ENCODE measurements at places on chromosomes 2 and 18. TPM values are rescaled to one million over a fixed set of nuclear protein-coding genes. Genes with fewer than 3 reads are reported as not detected.
A peak's percentile ranks its signal among the peaks of the same experiment; 100 is the strongest.

DNA sequence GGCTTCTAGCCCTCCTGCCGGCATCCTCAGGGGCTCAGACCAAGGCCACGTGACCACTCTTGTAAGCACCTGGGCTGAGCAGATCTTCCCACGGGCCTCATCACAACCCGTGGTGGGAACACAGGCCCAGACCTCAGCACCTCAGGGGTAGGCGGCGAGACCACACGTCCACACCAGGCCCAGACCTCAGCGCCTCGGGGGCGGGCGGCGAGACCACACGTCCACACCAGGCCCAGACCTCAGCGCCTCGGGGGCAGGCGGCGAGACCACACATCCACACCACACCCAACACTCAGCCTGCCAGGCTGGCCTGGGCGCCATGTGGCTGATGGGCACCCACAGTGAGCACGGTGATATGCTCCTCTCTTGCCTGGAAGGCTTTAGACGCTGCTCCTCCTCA is 334.4 kb upstream of the SALL3 start:
- no peaks in the 10 kb centered on the region for H3K27me3 ChIP-seq
- no peaks in the 10 kb centered on the region for H3K4me1 ChIP-seq
- no peak for DNase-seq
- H3K4me3 ChIP-seq: no peak overlapping the region

DNA sequence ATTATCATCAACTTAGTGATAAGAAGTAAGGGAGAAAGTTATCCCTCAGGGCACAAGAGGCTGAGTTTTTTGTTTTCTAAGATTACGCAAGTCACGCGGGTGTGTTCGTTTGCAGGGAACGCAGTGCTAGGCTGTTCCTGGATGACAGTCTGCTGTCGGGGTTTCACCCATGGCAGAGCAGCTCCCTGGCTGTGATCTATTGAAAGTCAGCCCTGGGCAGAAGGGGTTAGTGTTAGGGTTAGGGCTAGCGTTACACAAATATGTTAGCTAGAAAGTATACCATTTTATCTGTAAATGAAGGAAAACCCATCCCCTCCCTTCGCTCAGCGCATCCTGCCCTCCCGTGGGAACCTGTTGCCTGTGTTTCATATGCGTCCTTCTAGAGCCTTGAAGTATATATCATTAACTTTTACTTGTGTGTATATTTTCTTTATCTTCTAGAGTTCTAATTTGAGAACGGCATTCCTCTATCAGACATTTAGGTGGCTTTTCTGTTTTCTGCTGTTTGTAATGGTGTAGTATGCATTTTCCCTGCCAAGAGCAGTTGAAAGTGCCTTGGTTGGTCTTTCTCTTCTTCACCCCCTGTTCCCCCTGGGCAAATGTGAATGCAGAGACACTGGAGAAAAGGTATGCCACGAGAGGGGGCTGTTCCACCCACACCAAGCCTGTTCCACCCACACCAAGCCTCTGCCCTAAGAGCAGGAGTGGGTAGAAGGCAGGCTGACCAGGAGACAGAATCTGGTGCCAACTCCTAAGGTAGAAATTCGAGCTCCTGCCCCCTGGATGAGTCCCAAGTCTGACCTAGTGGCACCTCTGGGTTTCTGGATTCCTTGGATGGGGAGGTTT is 47.0 kb downstream of the ARMC9 start:
- H3K27ac ChIP-seq: no peak overlapping the region
- H3K36me3 ChIP-seq: no peaks in the 10 kb centered on the region
- no peak for DNase-seq
- no peaks in the 10 kb centered on the region for H3K27me3 ChIP-seq
- H3K4me3 ChIP-seq: no peak overlapping the region

GRCh38 chr18:45352874-45353273 is 262.4 kb upstream of the SLC14A2 start:
- no peak overlapping the region for H3K4me3 ChIP-seq
- H3K27me3 ChIP-seq: no peaks in the 10 kb centered on the region
- peak overlapping the region; percentile 51 for H3K27ac ChIP-seq

DNA sequence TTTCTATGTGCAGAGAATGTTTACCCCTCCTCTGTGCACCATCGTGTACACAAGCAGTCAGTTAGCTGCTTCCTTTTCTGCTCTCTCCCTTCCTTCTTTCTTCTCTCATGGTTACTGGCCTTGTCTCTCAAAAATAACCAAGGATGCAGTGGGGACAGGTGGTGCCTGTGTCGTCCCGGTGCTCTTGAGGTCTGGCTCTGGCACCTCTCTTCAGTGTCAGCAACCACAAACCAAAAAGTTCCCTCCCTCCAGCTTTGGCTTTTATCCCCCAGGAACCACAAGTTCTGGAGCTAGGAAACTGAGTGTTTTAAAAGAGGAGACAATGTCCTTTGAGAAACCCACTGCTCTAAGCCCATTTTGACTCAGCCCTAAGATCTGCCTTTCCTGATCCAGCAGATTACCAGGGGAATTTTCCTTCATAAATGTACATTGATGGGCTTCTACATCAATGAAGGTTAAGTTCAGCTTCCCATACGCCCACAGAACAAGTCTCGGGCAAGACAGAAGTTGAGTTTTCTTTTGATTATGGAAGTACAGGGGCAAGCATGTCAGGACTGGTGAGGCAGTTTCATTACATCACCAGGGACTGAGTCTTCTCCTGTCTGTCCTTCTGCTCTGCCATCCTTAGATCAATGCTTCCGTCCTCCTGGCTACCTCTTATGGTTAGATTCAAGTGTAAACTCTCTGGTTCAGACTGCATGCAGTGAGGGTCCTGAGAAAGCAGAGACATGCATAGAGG is 232.2 kb downstream of the SETBP1 start:
- H3K4me3 ChIP-seq: no peak overlapping the region
- no peaks in the 10 kb centered on the region for H3K27me3 ChIP-seq
- peaks cover 26% of the 10 kb centered on the region for H3K4me1 ChIP-seq
- H3K27ac ChIP-seq: no peak overlapping the region
- DNase-seq: no peak
- H3K36me3 ChIP-seq: no peaks in the 10 kb centered on the region

GRCh38 chr18:4107049-4107467 is 348.0 kb downstream of the DLGAP1 start:
- no peaks in the 10 kb centered on the region for H3K27me3 ChIP-seq
- H3K4me3 ChIP-seq: no peak overlapping the region
- H3K4me1 ChIP-seq: no peaks in the 10 kb centered on the region
- DNase-seq: no peak

TNFAIP6 gene
- total RNA-seq: 9.0 TPM

- peaks cover 17% of the 10 kb centered on the region for H3K27me3 ChIP-seq
- H3K4me3 ChIP-seq: no peak overlapping the region
- no peaks in the 10 kb centered on the region for H3K36me3 ChIP-seq
- DNase-seq: no peak
- H3K27ac ChIP-seq: no peak overlapping the region
Observed at GRCh38 chr2:70643715-70644114, 90.1 kb upstream of the TGFA start.

GRCh38 chr2:23432531-23432930 is 47.6 kb downstream of the KLHL29 start:
- H3K4me3 ChIP-seq: no peak overlapping the region
- no peaks in the 10 kb centered on the region for H3K27me3 ChIP-seq
- no peaks in the 10 kb centered on the region for H3K4me1 ChIP-seq
- no peaks in the 10 kb centered on the region for H3K36me3 ChIP-seq

GRCh38 chr18:79587226-79587741 is 92.3 kb upstream of the CTDP1 start:
- no peak overlapping the region for H3K4me3 ChIP-seq
- H3K27me3 ChIP-seq: no peaks in the 10 kb centered on the region

DNA sequence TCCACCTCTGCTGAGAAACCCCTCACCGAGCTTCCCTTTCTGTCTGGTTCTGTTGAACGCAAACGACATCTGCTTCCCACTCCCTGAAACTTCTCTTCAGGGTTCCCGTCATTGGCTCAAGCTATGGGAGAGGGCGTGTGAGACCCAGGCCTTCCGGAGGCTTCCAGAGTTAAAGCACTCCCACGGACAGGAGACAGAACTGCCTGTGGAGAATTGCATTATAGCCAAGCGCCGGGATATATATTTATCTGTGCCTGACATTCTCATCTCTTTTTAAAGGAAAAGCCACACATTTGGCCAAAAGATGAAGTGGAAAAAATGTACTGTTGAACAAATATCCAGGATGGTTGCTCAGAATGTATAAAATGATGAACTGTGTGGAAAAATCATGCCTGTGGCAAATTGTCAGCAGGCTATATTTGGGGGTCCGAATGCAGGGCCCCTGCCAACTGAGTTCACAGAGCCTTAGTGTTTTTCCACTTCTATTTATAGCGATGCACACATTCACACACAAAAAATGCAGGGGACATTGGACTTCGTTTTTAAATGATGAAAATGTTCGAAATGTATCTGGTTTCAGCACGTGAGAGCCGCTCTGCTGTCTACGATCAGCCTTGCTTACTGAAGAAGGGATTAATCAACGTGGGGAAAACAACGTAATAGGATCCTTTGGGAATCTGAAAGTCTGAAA is 59.5 kb downstream of the E2F6 start:
- no peak overlapping the region for H3K4me3 ChIP-seq
- no peaks in the 10 kb centered on the region for H3K27me3 ChIP-seq
- no peaks in the 10 kb centered on the region for H3K36me3 ChIP-seq
- peak overlapping the region; percentile 43 for H3K27ac ChIP-seq
- DNase-seq: no peak

GRCh38 chr2:105042189-105042588 is 4.3 kb downstream of the MRPS9 start:
- H3K4me3 ChIP-seq: no peak overlapping the region
- DNase-seq: peak; percentile 14
- no peaks in the 10 kb centered on the region for H3K27me3 ChIP-seq

DNA sequence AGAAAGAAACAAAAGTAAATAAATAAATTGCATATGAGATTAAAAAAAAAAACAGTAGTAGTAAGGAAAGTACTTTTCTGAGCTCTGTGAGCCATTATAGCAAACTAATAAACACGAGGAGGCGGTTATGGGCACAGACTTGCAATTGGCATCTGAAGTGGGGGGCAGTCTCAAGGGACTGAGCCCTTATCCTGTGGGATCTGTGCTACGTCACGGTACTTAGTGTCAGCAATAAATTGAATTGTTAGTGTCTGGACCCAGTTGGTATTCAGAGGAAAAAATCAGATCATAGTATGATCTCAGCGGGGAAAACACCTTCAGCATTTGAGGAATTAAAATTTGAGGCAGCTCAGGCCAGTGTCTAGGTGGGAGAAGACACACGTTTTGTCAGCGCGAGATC is 76.6 kb upstream of the TEX51 start:
- DNase-seq: no peak
- no peaks in the 10 kb centered on the region for H3K4me1 ChIP-seq
- no peaks in the 10 kb centered on the region for H3K36me3 ChIP-seq

GRCh38 chr2:85163675-85164074 is 30.5 kb downstream of the TCF7L1 start:
- no peaks in the 10 kb centered on the region for H3K36me3 ChIP-seq
- H3K27ac ChIP-seq: no peak overlapping the region
- no peak for DNase-seq
- no peaks in the 10 kb centered on the region for H3K27me3 ChIP-seq

DNA sequence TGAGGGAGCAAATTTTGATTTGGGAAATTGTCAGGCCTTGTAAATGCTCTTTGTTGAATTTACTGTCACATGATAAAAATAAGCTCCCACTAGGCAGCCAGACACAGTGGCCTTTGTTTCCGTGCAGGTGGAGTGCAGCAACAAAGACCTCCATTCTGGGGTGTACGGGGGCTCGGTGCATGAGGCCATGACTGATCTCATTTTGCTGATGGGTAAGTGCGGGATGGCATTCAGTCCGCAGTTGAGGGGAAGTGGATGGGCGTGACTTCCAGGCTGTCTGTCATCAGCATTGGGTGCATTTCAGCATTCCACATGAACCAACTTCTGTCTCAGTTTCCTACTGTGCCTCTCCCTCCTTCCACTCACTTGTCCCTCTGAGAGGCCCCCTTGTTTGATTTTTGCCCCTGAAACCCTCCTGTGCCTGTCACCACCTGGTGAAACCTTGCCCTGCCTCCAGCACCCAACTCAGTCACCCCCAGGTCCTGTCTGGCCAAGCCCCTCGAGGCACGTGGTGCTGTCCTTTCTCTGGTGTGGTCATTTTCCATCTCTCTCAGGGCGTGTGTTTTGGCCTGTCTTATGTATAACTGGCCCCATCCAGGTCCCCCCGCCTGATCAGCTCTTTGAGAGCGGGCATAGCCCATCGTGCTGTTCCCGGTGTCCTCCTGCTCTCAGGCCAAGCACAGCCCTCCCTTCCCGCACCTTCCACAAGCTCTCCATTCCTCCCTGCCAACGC is 16.3 kb downstream of the CNDP2 start:
- no peak for DNase-seq
- no peaks in the 10 kb centered on the region for H3K36me3 ChIP-seq
- no peaks in the 10 kb centered on the region for H3K27me3 ChIP-seq
- no peak overlapping the region for H3K27ac ChIP-seq
- peaks cover 17% of the 10 kb centered on the region for H3K4me1 ChIP-seq

GRCh38 chr2:66872986-66873754 is 438.2 kb downstream of the MEIS1 start:
- no peak for DNase-seq
- peaks cover 4% of the 10 kb centered on the region for H3K4me1 ChIP-seq
- H3K4me3 ChIP-seq: no peak overlapping the region
- no peaks in the 10 kb centered on the region for H3K27me3 ChIP-seq
- no peaks in the 10 kb centered on the region for H3K36me3 ChIP-seq

GRCh38 chr2:217751192-217751591 is 251.6 kb downstream of the TNS1 start:
- no peak overlapping the region for H3K27ac ChIP-seq
- no peak overlapping the region for H3K4me3 ChIP-seq
- H3K36me3 ChIP-seq: no peaks in the 10 kb centered on the region
- no peak for DNase-seq
- H3K27me3 ChIP-seq: peaks cover 4% of the 10 kb centered on the region
- peaks cover 1% of the 10 kb centered on the region for H3K4me1 ChIP-seq

UGP2 gene
- 273 TPM for total RNA-seq

DNA sequence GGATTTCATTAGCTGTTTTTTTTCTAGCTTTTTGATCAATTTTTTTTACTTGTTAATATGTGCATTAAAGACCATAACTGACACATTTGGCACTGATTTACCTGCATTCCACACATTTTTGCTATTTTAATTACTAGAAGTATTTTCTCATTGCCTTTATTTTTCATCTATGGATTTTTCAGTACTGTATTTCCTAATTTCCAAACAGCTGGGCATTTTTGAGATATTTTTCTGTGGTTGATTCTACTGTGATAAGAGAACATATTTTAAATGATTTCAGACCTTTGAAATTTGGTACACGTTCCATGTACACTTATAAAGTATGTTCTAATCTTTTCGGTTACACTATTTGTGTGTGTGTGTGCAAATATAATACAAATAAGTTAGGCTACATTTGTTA is 135.3 kb downstream of the PARD3B start:
- no peak overlapping the region for H3K4me3 ChIP-seq
- peaks cover 21% of the 10 kb centered on the region for H3K4me1 ChIP-seq
- no peak for DNase-seq
- no peaks in the 10 kb centered on the region for H3K27me3 ChIP-seq
- H3K36me3 ChIP-seq: no peaks in the 10 kb centered on the region

GRCh38 chr2:169561364-169561763 is 12.3 kb downstream of the FASTKD1 start:
- H3K4me1 ChIP-seq: no peaks in the 10 kb centered on the region
- H3K36me3 ChIP-seq: no peaks in the 10 kb centered on the region
- H3K27ac ChIP-seq: no peak overlapping the region
- no peak for DNase-seq
- no peaks in the 10 kb centered on the region for H3K27me3 ChIP-seq

NT5C1B gene
- not detected for total RNA-seq

RGPD3 gene
- 0.27 TPM for total RNA-seq

GPR55 gene
- 1.6 TPM for total RNA-seq

Measured in hepatocyte (in vitro differentiated cells).